GM20000 (cell line): ENCODE measurements at places on chromosomes 16 and 17.

- DNase-seq, result no peak
Measured at GRCh38 chr16:57798267-57798810, 4.0 kb downstream of the KIFC3 start.

DNA sequence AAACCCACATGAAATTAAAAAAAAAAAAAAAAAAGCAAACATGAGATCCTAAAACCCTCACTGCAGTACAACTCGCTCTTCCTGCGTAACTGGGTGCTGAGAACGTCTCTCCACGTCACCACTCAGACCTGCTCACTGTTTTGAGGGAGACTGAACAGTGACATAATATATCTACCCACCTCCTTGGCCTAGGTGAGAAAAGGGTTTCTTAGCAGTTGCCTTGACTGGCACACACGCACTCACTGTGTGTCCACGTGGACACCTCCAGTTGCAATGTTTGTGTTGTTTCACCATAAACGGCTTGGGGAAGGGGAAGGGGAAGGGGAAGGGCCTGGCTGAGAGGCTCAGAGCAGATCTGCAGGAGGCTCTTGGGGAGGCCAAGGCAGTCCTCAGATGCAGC lies 32.0 kb downstream of the FANCA start:
- no peak for DNase-seq

- DNase-seq, result no peak
Measured at GRCh38 chr17:40553694-40554534, 11.4 kb downstream of the CCR7 start.

GRCh38 chr16:87604634-87605111 lies 2.4 kb downstream of the JPH3 start:
- DNase-seq, result no peak

GRCh38 chr17:72677714-72678390 lies 414.6 kb downstream of the SLC39A11 start:
- DNase-seq, result no peak

- DNase-seq, result peak; percentile 51
Measured at GRCh38 chr17:34580685-34581445, 1.5 kb downstream of the TMEM132E start.

DNA sequence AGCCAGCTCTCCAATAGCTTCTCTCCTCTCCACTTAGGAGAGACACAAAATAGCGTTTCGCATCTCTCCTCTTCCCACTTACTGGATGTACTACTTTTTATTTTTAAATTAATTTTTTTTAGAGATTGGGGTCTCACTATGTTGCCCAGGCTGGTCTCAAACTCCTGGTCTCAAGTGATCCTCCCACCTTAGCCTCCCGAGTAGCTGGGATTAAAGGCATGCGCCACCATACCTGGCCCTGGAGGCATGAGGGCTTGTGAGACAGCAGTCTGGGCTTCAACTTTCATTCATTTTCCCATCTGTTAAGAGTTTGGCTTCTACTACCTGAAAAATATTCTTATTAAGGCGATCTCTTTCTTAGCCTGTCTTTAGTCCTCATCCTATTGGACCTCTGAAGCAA lies 18.3 kb downstream of the SLC7A6OS start:
- DNase-seq, result no peak

DNA sequence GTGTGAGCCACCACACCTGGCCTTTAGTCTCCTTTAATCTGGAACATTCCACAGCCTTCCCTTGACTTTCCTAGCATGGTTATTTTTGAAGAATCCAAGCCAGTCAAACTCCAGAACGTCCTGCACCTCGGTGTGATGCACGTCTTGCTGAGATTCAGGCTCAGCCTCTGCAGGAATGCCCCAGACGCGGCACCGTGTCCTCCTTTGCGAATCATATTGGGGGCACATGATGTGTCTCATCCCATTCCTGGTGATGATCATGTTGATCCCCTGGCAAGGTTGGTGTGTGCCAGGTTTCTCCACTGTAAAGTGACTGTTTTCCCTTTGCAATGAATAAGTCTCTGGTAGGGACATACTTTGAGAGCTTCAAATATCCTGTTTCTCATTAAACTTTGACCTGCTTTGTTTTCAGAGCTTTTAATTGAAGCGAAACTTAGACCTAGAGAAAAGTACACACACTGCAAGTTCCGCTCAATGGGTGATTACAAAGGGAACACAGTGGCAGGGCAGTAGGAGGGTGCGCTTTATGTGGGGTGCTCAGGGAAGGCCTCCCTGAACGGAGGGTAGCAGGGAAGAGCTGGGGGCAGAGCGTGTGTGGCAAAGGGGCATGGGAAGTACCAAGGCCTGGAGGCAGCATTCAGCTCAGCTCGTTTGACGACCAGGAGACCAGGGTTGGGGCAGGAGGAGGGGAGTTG lies 9.6 kb upstream of the ATP2C2 start:
- no peak for DNase-seq

DNA sequence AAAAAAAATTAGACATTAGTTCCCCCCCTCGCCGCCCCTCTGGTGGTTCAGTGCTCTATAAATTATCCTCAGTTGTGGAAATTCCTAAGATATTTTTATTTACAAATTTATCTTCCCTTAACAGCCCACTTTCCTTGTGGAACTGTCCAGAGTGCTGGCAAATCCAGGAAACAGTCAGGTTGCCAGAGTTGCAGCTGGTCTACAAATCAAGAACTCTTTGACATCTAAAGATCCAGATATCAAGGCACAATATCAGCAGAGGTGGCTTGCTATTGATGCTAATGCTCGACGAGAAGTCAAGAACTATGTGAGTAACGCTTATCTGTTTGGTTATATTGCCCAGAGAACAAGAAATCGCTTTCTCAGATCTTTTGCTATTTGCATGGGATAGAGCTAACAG lies 2.9 kb downstream of the KPNB1 start:
- DNase-seq, result no peak

DNA sequence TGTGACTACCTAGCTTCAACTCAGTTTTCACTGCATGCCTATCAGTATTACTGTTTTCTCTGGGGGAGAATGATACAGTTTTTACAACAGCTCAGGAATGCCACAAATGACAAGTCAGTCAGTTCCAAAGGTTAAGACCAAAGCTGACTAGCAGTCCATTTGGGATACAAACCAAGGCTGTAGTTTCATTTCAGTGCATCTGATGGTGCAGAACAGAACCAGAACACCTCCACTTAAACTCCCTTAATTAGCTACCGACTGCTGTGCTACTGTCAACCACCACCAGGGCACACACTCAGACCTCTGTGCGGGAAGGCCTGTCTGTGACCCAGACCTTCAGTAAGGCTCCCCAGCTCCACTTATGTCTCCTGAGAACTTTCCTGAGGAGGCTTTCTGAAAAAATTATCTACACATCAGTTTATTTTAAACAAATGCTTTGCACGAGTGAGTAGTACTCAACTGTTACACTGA lies 20.4 kb downstream of the NFE2L1 start:
- no peak for DNase-seq

GRCh38 chr17:75367312-75367711 lies 38.2 kb downstream of the GRB2 start:
- DNase-seq, result no peak

- no peak for DNase-seq
Measured at GRCh38 chr17:5952518-5952917, 117.7 kb upstream of the WSCD1 start.

DNA sequence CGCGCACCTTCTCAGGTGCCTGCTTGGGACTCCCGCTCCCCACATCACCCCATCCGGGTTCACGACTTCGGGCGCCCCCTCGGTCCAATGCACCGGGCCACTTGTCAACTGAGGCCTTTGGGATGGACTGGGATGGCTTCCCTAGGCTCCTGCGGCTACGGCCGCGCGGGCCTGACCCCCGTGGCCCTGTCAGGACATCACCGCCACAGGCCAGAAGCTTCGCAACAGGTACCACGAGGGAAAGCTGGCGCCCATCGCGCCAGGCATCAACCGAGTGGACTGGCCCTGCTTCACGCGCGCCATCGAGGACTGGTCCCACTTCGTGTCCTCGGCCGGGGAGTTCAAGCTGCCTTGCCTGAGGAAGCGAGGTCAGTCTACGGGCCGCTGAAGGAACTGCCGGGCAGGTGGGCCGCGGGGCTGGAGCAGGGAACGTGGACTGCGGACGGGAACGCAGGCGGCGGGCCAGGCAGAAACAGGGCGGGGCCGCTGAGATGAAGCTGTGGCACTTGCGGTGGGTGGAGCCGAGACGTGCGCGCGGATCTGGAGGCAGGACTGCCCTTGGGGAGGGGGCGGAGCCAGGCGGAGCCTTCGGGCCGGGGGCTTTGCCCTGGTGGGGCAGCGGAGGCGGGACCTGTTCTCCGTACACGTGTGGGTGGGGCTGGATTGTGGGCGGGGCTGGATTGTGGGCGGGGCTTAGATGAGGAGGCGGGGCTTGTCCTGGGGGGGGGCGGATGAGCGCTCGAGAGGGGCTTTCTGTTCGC lies 13.7 kb upstream of the CNGB1 start:
- DNase-seq, result peak; percentile 89

GRCh38 chr16:85461814-85462713 lies 151.1 kb upstream of the GSE1 start:
- DNase-seq, result no peak

GRCh38 chr17:31369266-31369665 lies 22.2 kb upstream of the RAB11FIP4 start:
- no peak for DNase-seq

DNA sequence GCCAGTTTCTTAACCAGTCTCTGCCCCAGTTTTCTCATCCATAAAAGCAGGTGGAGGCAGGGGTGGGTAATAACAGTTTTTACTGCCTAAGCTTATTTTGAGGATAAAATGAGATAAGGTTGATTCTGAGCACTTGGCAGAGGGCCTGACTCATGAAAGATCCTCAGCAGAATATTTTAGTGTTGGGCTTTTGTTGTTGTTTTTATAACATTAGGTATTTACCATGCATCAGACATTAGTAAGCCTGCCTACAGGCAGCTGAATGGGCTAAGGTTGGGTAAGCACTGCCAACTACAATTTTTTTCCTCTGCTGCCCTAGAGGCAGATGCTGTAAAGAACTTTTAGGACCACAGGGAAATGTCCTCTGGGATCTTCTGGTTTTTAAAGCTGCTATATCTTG lies 43.1 kb downstream of the SCNN1G start:
- DNase-seq, result no peak

- DNase-seq, result peak; percentile 77
Measured at GRCh38 chr17:44829523-44830358, at the start of gene GJC1. Gene GJC1 (minus strand): TSS chr17:44830287. CDS start chr17:44805817, 24,470 bp downstream.

GRCh38 chr17:64260886-64261285 lies 2.2 kb downstream of the TEX2 start:
- no peak for DNase-seq

GRCh38 chr16:351804-352520 lies 561 bp downstream of the AXIN1 start:
- DNase-seq, result no peak

GRCh38 chr16:73916829-73917594 lies 379.6 kb upstream of the PSMD7 start:
- DNase-seq, result no peak

- no peak for DNase-seq
Measured at GRCh38 chr16:50830698-50831097, 88.8 kb downstream of the CYLD start.

GRCh38 chr16:57844416-57845030 lies 42.2 kb upstream of the KIFC3 start:
- DNase-seq, result no peak

GRCh38 chr16:57270221-57271062 lies 14.0 kb downstream of the PLLP start:
- no peak for DNase-seq

GRCh38 chr16:55000595-55000994 lies 69.9 kb downstream of the IRX5 start:
- DNase-seq, result no peak

DNA sequence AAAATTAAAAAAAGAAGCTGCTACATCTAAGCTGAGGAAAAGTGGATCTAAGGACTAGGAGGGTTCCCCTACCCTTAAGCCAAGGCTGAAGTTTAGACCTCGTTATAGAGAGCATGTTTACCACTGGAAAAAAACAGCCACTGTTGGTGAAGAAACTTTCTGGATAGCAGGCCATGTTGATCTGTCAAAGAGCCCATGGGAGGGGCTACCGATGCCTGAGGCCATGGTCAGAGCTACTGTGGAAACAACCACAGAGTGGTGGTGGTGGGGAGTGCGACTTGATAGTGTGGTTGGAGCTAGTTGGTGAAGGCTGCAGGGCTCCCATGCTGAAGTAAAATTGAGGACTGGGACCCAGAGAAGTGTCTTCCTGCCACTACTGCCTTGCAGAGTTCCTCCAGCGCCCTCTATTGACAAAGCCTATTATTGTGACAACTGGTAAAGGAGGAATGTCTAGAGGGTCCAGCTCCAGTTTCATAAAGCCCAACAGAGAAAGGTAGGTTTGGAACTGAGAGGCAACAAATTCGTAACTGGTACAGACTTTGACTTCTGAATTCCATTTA lies 12.7 kb upstream of the FAM20A start:
- peak; percentile 61 for DNase-seq

- no peak for DNase-seq
Measured at GRCh38 chr16:73287859-73288405, 240.0 kb upstream of the ZFHX3 start.
